SK-N-MC (cell line): ENCODE measurements at places on chromosomes 7 and 10.

DNA sequence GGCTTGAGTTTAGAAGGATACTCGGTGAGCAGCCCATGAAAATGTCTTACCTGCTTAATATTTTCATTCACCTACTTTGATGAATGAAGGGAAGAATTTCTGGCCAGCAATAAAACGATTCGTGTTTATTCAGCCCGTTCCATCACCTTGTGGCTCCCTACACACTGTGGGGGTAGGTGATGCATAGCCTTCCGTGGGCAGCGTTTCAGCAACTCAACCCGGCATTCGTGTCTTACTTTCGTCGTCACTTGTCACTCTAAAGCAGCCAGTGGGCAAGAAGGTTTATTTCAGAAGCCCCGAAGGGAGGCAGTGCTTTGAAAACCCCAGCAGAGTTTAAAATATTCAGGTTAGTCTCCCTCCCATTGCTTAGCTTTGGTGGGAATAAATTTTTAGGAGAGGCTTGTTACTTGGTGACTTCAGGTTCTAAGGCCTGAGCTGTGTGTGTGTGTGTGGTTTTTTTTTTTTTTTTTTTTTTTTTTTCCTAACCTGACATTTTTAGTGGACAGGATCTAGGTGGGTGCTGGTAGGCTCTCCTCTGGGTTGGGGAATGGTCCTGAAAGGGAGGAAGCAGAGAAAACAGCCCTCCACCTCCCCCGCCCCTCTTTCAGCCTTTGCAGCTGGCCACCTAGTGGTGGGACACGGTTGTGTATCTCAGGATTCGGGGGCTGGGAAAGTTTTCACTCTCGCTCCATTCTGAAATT, 1.8 kb downstream of the GRK5 start:
- no peak for DNase-seq

DNA sequence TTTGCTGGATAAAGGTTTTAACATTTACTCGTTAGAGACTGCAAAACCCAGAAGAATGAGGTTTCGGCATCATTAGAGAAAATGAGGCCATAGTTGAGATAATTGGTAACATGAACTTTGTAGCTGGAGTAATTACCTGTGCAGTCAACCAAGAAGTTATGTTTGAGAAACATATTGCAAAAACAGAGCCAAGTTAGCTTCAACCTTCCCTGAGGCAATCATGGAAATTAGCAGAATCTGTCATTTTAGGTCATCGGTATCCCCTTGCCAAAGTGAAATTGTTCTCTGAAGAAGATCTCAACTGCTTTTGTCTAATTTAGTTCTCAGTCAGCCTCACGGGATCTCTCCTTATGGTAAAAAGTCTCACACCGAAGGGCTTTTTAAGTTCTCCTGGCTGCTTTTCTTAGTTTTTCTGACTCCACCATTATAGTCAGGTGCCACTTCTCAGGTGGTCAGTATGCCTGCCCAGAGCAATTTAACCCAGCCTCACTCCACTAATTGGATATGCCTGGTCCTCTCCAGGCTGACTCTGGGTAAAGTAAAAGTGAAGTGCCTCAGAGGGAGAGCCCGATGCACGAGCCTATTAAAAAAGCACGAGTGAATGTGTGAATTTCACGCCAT, 52.5 kb downstream of the NRCAM start:
- no peak for DNase-seq

DNA sequence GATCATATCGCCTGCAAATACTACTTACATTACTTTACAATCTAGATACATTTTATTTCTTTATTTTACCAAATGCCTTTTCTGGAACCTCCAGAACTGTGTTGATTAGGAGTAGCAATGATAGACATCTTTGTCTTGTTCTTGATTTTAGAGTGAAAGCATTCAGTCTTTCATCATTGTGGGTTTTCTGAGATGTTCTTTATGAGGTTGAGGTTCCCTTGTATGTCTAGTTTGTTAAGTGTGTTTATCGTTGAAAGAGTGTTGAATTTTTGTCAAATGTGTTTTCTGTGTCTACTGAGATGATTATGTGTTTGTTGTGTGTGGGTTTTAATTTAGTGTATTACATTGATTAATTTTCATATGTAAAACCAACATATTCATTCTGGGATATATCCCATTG, 17.1 kb downstream of the SEPTIN7 start:
- DNase-seq = no peak

GRCh38 chr7:74097937-74098614, 14.5 kb downstream of the LIMK1 start:
- DNase-seq = no peak

GRCh38 chr10:639751-640672, 49.5 kb downstream of the DIP2C start:
- DNase-seq = no peak

DNA sequence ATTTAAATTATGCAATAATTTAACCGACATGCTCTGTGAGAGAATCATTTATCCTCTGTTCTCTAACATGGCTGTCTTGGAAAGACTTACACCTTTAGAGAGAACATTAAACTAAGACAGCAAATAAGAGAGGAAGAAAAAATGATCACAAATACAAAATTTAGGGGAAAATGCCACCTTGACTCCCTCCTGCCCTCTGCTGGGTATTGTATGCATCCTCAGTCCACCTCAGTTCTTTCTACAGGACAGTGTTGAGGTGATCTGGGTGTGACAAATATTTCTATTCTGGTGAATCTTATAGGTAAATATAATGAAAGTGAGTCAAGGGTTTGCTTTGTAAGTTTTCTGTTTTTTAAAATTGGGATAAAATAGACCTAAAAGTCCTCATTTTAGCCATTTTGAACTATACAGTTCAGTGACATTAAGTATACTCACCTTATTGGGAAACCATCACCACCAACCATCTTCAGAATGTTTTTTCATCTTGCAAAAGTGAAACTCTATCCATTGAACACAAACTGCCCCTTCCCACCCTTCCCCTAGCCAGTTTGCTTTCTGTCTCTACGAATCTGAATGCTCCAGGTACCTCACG, 61.5 kb upstream of the ELMO1 start:
- DNase-seq = no peak

- DNase-seq = no peak
Observed at GRCh38 chr7:129896568-129897382, 56.0 kb downstream of the UBE2H start.

DNA sequence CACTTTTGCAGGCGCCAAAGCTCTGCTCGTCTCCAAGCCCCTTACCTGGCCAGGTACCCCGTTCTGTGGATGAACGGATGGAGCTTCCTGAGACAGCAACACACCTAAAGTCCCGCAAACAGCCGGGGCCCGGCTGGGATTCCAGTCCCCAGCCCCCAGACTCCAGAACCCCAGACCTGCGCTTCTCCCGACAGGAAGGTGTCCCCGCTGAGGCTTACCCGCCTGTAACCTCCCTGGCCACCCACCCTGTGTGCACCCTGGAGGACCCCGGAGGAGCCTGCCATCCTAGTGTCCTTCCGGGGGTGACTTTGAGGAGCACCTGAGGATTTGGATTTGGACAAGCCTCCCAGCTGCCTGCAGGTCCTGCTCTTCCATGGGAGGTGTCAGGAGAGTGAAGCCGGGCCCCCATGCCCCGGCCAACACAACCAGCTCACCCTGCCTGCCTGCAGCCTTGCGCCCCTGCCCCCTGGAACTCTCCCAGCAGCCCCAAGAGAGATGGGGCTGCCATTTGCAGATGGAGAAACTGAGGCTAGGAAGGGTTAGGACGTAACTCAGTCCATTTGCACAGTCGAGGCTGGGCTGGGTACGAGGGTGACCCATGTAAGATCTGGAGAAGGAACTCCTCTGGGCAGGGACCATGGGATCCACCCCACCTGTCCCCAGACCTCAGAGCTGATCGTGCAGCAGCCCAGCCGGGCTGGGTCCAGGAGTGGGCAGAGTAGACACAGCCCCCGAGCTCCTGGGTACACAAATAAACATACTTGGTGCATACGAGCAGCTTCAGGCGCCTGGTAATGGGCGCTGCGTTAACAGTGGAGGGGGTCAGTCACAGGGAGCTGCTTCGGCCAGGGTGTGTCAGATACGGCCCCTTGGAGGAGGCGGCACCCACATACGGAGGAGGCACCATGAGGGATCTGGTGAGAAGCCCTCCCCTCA, 31.9 kb downstream of the UNCX start:
- no peak for DNase-seq

GRCh38 chr10:48501787-48502771, 102.8 kb downstream of the ARHGAP22 start:
- DNase-seq = no peak

GRCh38 chr10:111023060-111023459, 53.8 kb upstream of the ADRA2A start:
- DNase-seq = no peak

DNA sequence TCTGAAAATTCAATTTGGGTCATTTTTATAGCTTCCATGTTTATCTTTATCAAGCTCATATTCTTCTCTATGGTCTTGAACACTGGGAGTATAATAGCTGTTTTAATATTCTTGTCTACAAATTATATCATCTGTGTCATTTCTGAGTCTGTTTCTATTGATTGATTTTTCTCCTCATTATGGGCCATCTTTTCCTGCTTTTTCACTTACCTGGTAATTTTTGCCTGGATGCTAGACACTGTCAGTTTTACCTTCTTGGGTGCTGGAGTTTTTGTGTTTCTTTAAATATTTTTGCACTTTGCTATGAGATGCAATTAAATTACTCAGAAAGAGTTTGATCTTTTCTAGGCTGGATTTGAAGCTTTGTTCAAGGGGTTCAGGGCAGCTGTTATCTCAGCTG, 26.8 kb upstream of the KDM7A start:
- no peak for DNase-seq

DNA sequence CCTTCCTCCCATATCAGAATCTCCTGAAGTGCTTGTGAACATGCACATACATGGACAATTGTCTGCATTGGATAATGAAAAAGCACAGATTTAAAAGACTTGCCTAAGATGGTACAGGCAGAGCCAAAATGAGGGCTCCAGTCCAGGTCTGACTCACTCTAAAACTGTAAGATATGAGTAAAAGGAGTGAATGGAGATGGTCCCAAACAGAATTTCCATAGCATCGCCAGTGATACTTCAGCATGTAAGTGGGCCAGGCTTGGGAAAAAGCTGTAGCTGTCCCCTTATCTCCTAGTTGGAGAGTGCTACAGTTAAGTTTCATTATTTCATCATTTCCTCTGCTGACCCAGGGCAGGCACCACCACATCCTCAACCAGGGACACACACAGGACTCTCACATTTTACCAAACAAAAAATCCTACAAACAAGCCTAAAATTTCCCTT, 26.4 kb upstream of the IL6 start:
- DNase-seq = no peak

DNA sequence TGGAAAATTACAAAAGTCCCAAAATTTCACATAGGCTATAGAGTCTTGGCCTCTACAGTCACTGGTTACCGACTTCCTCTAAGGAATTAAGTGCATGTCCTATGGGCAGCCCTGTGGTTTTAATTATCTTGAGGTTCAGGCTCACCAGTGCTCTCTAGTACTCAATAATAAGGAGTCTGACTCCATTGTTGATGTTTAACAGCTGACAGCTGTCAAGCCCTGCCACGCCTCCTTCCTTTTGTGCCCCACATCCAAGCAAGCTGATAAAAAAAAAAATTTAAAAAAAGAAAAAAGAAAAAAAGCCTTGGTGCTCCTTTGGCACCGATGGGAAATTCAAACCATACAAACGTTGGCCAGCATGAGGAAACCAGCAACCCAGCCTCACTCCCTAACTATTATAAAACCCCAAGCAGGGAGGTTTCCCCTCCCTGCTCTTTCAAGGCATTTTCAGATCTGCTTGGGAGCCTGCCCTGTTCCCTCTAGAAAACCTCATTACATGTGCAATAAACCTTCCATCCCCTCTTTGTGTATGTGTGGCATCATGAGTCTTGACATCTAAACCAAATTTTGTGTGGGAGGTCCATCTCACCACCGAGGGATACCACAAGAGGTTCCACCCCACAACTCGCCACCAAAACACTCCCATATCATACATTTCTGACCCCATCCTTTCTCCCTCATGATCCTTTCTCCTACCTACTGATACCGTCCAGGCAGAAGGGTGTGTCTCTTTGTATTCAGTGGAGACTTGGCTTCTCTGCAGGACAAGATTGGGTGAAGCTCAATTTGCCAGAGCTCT, 70.9 kb upstream of the CCDC71L start:
- no peak for DNase-seq

- no peak for DNase-seq
Observed at GRCh38 chr10:33336582-33337325, 2.3 kb upstream of the NRP1 start.

DNA sequence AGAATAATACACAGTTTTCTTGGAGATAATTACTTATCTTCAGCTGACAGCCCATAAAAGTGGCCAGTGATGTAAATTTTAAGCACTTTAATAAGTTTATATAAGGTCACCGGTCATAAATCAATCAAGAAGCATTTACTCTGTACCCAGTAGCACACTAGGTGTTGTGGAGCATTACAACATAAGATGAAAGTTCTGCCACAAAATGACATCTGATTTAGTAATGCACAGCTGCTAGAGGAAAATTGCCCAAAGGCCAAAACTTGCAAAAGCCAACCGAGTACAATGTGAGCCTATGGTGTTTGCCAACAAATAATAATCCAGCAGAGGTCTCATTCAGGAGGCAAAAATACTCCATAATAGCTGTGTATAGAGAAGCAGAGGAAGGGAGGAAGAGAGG, 63.6 kb downstream of the GPR37 start:
- DNase-seq = no peak

DNA sequence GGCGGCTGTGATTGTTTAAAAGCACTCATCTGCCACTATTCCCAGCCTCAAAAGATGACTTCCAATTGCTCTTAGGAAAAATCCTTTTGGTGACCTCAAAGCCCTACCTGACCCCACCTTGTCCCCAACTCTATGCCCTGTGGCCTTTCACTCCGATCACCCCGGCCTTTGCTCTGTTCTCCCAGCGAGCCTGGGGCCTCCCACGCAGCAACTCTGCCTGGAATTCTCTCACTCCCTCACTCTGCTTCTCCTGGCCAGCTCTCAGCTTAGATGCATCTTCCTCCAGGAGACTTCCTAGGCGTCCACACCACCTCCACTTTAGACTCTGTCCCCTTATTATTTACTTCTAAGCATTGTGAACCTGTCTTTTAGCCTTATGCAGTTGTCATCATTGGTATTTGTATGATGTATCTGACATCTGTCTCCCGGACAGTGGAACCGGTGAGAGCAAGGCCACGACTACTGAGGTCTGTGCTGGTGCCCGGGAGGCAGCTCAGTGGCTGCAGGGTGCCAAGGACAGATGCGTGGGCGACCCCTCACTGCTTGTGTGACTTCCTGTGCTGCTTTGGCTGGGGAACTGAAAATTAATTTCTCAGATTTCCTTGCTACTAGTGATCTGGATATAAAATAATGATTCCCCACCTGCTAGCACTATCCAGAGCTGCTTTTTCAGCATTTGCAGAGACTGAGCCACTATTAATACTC, 63.0 kb downstream of the PIP4K2A start:
- DNase-seq = no peak
